ENCODE measurements at places on chromosomes 2 and 18.

DNA sequence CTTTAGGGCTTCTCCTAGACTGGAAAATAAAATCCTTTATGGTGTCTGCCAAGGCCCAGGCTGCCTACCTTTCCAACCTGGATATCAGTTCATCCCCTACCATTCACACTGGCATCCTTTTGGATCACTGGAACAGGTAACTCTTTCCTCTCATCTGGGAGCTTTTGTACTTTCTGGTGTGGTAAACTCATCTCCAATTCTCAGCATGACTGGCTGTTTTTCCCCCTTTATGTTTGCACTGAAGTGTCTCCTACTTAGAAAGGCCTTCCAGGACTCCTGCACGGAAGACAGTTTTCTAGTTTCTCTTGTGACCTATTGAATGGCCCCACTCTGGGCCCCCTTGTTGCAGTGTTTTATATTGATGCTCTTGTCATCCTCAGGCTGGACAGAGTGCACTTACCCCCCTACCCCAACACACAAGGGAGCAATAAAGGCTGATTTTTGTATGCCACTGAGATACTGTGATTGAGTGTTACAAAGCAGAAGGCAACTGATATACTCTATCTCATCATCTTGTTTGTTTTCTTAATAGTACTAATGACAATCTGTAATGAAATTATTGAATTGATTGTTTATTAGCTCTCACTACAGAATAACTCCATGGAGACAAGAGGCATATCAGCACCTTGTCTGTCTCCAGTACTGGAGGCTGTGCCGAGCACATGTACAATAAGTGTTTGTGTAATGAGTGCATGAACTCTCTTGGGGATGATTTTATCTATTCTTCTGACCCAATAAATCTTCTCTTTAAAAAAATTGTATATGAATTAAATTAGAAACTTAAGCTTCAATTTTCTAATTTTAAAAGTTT, 129.9 kb downstream of the PIEZO2 start:
- DNase-seq = no peak

DNA sequence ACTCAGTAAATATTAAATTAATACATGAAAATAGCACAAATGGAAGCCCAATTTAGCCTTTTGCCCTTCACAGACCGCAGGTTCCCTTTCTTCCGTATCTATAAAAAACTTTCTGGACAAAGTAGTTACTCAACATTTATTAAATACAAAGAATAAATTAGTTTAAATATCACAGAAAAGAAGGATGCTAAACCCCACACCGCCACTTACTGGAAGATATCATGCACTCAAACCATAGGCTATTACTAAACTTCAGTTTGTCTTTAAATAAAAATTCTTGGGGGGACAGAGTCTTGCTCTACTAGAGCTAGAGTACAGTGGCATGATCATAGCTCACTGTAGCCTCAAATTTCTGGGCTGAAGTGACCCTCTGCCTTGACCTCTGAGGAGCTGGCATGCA, 120.7 kb upstream of the FHL2 start:
- DNase-seq = no peak

- DNase-seq = no peak
These were observed 422.1 kb upstream of the DSEL start for GRCh38 chr18:67938660-67939059.

DNA sequence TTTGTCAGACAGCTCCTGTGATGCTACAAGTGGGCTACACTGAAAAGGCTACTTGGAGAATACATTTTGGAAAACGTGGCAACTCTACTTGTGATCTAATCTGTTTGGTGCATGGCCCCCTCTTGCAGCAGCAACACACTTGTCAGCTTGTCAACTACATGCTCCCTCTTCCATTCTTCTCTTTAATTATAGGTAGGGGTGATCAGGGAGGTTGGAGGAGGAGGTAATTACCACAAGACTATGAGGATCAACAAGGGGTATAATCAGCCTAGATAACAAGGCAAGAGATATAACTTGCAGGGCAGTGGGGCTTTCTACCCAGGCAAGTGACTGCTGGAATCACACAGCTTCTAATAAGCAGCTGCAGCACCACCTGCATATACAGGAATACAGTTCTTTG, 104.9 kb downstream of the ACVR1 start:
- no peak for DNase-seq

GRCh38 chr2:128410035-128410757, 91.5 kb upstream of the HS6ST1 start:
- no peak for DNase-seq
